ENCODE measurements at places on chromosomes 7 and 10.
A peak's percentile ranks its signal among the peaks of the same experiment; 100 is the strongest.

GRCh38 chr10:5601826-5602495 lies 64.4 kb downstream of the ASB13 start:
- DNase-seq = no peak

DNA sequence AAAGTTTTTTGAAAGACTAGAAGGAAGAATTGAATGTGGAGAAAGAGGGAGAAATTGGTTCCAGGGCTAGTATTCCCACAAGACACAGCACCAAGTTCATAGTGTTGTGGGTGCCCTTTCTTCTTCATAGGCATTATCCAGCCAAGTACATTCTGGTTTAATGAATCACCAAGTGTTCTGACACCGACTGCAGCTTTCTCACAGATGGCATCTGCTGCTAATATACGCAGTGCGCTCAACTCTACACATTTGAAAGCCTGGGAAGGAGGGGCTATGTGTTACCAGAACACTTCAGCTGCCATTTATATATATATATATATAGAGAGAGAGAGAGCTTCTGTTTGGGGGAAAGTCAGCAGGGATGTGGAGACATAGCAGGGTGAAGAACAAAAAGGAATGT lies 1168.4 kb downstream of the GATA3 start:
- DNase-seq = no peak

GRCh38 chr10:126839094-126839761 lies 66.0 kb upstream of the DOCK1 start:
- DNase-seq = no peak

GRCh38 chr10:4058514-4059029 lies 273.6 kb upstream of the KLF6 start:
- DNase-seq = peak; percentile 55

- no peak for DNase-seq
These were observed 573.4 kb upstream of the CNTNAP2 start for GRCh38 chr7:145543242-145543641.

DNA sequence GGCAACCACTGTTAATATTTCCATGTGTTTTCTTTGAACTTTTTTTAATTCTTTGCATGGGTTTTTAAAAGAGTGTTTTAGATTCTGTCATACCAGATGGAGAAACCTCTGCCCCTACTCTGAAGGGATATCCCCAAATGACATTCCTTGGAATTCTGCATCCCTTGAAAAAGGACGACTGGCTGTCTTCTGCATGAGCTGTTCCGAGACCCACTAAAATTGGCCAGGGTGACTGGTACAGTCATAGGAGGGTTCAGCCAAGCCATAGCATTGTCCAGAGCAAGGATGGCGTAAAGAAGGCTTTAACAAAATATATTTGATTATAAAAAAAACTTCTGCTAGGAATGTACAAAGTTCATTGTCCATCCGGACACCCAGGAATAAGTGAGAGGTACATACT lies 952.9 kb downstream of the NRG3 start:
- no peak for DNase-seq

DNA sequence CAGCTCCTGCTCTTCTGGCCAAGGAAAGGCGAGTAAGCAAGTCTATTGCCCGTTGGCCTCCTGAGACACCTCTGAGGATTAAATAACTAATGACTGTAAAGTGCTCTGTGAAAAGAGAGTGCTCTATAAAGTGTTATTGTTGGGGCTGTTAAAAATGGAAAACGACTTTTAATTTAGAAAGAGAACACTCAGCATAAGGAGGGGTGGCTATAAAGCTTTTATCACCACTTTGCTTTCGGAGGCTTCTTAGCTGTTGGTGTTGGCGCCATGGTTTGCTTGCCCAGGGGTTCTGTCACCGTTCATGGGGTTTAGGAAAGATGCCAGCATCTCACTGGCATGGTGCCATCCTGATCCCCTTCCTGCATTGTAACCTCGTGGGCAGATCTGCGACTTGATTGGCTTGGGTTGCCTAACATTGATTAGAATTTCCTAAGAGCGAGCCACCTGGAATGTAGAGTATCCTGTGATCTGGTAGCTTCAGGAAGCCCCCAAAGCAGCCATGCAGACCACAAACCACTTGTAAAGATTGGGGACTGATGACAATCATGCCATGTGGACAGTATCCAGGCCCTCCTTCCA lies 509.9 kb downstream of the LRMDA start:
- no peak for DNase-seq

- no peak for DNase-seq
These were observed 59.4 kb downstream of the POM121L12 start for GRCh38 chr7:53094827-53095226.

DNA sequence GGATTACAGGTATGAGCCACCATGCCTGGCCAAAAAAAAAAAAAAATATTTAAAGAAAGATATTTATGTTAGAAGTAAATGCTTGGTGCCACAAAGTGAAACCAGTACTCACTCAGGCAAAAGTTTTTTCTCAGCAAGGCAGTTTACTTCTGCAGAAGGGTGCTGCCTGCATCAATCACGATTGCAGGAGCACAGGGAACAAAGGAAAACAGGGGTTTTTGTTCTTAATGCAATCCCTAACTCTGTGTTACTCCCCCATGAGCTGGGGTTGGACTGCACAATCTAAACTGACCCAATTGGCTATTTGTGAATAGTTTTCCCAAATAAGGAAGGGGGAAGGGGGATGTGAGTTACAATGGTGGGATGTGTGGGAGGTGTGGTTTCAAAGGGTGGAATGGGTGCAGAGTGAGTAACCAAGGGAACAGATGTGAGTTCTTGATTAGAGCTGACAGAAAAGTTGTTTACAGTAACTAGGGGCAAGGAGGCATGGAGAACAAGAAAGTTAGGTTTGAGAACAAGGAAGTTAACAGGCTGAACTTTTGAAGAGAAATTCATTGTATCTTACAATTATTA lies 255.4 kb downstream of the TYW1 start:
- DNase-seq = no peak

GRCh38 chr7:120703585-120704240 lies 154.2 kb downstream of the TSPAN12 start:
- no peak for DNase-seq

DNA sequence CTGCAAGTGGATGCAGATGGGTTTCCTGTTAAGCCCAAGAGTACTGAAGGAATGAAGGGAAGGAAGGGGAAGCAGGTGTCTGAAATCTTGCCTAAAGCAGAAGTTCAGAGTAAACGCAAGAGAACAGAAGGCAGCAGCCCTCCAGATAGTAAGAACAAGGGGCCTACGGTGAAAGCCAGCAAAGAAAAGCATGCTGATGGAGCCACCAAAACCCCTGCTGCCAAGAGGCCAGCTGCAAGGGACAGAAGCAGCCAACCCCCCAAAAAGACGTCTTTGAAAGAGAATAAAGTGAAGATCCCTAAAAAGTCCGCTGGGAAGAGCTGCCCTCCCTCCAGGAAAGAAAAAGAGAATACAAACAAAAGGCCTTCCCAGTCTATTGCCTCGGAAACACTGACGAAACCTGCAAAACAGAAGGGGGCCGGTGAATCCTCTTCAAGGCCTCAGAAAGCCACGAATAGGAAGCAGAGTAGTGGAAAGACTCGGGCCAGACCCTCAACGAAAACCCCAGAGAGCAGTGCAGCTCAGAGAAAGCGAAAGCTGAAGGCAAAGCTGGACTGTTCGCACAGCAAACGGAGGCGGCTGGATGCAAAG lies 152.5 kb downstream of the LCOR start:
- DNase-seq = no peak

GRCh38 chr7:64098-64915 lies 128.1 kb upstream of the FAM20C start:
- peak; percentile 71 for DNase-seq

DNA sequence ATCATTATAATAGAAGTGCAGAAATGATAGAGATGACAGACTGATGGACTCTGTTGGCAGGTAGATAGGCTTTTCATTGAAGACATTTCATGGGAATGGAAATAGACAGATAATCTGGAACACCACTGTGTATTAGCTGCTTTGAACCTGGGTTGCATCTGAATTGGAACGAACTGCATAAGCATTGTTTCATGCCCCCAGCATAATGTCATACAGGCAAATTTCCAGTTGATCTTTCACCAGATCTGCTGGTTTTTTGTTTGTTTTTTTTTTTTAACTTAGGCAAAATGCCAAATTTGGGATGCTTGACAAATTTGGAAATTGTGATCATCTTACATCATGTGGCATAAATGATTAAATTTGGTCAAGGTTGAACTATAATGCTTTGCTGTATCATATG lies 172.1 kb upstream of the AOAH start:
- DNase-seq = no peak

DNA sequence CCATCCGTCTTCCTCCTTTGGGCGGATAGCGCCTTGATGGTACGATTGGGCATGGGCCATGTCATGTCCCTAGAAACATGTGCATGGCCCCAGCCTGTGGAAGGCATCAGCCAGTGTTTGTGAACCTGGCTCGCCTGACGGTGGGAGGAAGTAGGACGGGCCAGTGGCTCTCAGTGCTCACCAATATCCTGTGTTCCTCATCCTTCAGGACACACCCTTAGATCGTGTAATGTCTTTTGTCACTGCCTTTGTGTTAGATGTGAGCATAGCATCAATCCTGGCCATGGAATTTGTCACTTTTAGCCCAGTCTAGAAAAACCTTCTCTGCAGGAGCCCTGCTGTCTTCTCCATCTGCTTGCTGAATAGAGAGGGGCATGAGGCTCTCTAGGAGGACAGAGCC lies 77.6 kb downstream of the PFKFB3 start:
- no peak for DNase-seq

GRCh38 chr10:49096890-49097445 lies 18.4 kb downstream of the VSTM4 start:
- DNase-seq = no peak

DNA sequence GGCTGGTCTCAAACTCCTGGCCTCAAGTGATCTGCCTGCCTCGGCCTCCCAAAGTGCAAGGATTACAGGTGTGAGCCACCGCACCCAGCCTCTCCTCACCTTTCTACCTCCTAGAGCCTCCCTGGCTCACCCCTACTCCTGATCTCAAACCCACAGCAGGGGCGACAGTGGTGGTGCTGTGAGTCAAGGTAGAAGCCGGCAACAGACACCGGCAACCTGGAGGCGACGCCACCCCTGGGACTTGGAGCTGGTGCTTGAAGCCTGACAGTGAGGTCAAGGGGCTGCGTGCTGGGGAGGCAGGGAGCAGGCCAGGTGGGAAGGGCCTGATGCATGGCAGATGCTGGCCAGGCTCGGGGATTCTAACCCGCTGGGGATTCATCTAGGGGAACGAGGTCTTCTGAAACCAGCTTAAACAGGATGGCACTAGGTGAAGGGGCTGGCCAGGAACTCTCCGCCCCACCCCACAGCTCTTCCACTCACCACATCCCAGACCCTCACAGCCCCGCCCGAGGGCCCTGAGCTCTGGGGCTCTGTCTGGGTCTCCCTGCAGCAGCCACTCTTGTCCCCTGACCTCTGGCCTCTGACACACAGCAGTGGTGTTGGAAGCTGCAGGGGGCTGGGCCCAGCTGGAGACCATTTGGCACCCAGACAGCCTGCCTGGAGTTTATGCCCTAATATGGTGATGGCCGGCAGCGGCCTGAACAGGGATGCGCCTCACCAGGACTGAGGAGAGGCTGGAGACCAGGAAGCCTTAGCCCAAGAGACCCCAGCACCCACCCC lies 16.4 kb downstream of the KCNH2 start:
- DNase-seq = no peak

DNA sequence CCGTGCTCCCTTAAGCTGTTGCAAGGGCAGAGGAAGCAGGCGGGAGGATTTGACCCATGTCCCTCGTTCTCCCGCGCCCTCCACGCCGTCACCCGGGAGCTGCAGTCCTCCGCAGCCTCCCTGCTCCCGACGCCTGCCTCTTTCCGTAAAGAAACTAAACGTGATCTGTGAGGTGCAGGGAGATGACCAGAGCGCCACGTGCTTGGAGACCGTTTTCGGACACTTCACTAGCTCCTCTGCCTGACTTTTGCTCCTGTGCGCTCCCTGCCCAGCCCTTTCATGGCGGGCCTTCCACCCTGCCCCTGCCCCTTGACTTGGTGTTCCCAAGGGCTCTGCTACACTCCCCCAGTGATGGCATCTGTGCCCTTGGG lies 171.2 kb downstream of the LSM5 start:
- no peak for DNase-seq

DNA sequence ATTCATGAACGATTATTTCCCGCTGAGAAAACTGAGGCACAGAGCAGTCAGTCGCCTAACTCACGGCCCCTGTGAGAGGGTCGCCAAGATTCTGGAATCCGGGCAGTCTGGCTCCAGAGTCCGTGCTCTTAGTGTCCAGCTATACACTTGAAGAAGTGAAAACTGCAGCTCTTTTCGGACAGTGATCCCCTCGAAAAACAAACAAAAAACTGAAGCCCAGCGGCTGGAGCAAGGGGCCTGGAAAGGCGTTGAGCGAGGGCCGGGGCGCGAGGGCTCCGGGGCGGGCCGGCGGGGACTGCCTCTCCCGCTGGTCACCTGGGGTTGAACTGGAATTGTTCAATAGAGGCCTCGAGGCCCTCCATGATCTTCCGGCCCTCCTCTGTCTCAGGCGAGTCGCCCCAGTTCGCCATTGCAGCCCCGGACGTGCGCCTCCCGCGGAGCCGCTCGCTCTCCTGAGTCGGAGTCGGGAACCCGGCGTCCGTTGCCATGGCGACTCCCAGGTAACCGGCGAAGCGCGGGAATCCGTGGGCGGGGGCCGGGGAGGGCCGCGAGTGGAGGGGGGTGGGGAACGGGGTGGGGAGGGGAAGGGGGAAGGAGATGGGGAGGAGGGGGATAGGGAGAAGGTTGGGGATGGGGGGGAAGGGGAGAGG lies 881 bp downstream of the C10orf67 start:
- peak; percentile 47 for DNase-seq

- DNase-seq = no peak
These were observed 10.1 kb upstream of the TMEM196 start for GRCh38 chr7:19783541-19783940.

- peak; percentile 24 for DNase-seq
These were observed 7.0 kb downstream of the TAX1BP1 start for GRCh38 chr7:27746978-27747377.

- DNase-seq = no peak
These were observed 4.4 kb downstream of the OPN4 start for GRCh38 chr10:86658751-86659150.

- no peak for DNase-seq
These were observed 50.4 kb upstream of the NFE2L3 start for GRCh38 chr7:26101361-26102151.

GRCh38 chr7:73892003-73892999 lies 31.3 kb downstream of the TMEM270 start:
- peak; percentile 58 for DNase-seq

DNA sequence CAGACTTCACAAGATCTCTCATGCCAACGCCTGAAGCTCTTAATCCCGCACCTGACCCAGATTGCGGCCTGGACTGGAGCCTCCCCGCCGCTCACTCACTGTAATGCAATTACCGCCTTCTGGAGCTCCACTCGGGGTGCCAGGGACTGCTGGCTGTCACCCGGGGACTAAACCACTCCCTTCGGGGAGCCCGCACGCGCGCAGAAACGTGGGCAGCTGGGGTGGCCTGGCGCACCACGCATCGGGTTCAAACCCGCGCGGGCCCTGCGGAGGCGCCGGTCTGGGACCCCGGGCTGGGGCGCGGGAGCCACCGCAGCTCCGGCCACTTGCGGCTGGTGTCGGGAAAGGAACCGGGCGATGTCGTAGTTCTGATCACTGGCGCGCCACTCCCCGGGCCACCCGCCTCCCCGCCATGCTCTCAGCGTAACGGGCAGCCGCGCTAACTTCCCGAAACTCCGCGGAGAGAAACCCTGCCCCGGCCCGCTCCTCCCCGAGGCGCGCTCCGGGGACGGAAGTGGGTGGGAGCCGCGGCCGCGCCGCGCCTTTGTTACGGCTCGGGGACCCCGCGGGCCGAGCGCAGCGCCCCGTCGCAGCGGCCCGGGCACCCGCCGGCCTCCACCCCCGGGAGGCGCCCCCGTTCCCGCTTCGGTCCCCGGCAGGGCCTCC lies 100.3 kb upstream of the SVIL start:
- DNase-seq = peak; percentile 30

- DNase-seq = no peak
These were observed 48.7 kb downstream of the DOCK1 start for GRCh38 chr10:126953886-126954285.
